Astrocyte of the hippocampus (primary cell): ENCODE measurements at places on chromosomes 1 and 21.
A peak's percentile ranks its signal among the peaks of the same experiment; 100 is the strongest.

DNA sequence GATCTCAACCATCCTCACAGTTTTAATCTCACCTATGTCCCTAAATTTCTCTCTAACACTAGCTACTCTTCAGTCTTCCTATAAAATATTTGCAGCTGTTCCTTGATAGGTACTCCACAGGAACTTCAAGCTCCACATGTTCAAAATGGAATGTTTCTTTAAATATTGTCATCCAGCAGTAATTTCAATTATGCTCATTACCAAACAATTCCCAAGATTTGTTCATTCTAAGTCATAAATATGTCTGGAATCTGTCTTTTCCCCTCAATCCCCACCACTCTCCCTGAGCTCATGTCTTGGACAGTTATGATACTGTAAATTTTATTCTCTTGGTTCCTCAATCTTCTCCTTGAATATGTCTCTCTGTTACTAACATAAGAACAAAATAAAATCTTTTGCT, 214.4 kb downstream of the NRIP1 start:
- DNase-seq: peak; percentile 41

DNA sequence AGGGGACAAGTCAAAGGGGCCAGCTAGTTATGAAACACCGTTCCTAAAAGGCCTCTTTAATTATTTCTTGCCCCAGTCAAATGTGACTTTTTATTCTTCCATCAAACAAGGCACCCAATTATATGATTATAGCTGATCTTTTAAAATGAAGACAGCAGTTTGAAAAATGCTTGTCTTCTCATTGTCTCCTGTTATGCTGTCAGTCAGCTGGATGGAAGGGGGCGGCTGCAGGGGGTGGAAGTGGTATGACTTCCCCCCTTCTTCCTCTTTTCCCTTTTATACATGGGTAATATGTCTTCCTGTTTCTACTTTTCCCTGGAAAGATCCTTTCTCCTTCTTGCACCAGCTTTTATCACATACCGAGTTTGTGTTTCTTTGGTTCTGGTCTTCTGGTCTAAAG, 25.8 kb upstream of the KCNA10 start:
- no peak for DNase-seq

GRCh38 chr1:195105281-195105680, 1503.0 kb downstream of the KCNT2 start:
- DNase-seq: no peak

- DNase-seq: no peak
Observed at GRCh38 chr1:55035904-55036303, 3.4 kb upstream of the PCSK9 start.

- peak; percentile 44 for DNase-seq
Observed at GRCh38 chr1:26280333-26281042, 602 bp downstream of the SH3BGRL3 start.

- no peak for DNase-seq
Observed at GRCh38 chr1:70891051-70891843, 156.4 kb downstream of the PTGER3 start.

DNA sequence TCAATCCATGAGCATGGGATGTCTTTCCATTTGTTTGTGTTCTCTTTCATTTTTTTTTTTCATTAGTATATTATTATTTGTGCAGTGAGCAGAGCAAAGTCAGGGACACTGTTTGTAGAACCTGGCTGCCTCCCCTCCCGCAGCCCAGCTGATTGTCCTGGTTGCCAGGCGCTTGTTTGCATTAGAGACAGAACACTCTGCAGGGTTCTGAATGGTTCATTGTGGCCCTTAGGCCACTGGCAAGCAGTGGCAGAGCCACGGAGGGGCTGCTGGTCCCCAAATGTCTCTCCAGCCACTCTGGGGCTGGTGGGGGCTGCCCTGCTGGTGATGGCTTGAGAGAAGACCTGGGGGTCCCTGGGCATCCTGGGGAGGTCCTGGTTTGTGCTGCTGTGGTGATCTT, 29.0 kb downstream of the ETS2 start:
- DNase-seq: no peak

- DNase-seq: no peak
Observed at GRCh38 chr1:185404907-185405568, 88.0 kb upstream of the IVNS1ABP start.

DNA sequence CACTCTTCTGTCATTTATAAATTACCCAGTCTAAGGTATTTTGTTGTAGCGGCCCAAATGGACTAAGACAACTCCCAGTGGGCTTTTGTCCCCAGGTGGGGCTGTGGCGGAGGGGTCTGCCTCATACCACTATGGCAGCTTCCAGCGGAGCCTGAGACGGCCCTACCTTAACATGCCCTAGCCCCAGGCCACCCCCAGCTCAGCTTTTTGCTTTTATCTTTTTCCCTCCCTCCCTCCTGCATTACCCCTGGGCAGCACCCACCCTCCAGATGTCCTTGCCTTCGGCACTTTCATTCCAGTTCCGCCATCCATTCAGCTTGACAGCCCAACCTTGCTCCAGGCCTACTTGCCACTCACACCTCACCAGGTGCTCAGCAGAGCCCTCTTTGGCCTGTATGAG, 307.3 kb downstream of the PTPRU start:
- DNase-seq: no peak

DNA sequence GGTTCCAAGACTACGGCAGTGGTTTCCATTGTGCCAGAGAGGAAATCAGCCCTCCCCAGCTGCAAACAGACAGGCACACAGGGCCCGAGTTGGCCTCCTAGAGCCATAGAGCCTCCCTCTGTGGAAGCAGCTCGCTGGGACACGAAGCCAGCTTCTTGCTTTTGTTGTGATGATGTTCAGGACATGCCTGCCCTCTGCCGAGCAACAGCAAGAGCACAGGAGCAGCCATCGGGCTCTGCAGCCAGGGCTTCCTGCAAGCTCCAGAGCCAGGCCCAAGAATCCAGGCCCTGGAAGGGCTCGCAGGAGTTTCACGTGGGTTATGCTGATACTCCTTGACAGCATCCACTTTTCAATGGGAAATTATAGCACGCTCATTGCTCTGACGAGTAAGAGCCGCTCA, 18.5 kb downstream of the NPHP4 start:
- peak; percentile 33 for DNase-seq

DNA sequence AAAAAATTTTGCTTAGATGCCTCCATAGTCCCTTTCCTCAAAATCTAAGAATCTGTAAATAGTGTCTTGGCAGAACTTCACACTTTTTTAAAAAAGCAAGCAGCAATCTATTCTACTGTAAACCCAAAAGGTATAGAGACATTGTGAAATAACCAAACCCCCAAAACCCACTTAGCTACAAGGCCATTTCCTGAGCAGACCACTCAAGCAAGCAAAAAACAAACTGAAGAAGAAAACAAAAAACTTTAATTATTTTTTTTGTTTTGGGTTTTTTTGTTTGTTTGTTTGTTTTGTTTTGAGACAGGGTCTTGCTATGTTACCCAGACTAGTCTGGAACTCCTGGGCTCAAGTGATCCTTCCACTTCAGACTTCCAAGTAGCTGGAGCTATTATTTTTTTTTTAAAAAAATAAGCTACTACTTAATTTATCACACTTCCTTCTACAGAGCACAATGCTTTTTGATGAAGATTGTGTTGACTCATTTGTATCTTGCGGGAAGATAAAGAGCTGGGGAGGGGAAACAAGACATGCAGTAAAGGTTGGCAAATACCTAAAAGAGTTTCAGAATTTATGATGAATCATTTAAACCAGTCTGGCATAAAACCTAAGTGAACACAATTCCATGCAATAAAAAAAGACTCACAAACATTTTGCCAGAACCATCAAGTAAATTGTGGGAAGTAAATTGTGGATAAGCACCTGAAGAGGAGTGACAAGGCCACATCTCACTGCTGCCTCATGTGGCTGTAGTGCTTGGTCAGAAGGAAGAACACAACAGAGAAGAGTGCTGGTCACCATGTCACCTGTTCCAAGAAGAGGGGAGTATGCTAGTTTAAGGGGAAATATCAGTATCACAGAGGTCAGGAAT, 2.7 kb upstream of the PTPN22 start:
- no peak for DNase-seq

DNA sequence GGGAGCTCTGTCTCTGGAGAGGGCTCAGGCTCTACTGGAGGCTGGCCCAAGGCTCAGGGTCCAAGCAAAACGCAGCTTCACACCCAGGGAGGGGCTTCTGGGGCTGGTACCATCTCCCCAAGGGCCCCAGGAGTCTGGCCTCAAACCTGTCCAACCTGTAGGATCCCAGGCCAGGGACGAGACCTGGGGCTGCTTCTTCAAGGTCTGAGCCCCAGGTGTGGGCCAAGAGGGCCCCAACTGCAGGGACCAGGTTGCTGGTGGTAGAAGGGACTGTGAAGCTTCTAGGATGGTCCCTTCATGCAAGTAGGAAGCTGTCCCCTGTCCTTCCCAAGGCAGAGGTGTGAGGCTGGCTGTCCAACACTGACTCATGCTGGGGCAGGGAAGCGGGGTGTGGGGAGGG, 7.8 kb upstream of the MMEL1 start:
- no peak for DNase-seq

DNA sequence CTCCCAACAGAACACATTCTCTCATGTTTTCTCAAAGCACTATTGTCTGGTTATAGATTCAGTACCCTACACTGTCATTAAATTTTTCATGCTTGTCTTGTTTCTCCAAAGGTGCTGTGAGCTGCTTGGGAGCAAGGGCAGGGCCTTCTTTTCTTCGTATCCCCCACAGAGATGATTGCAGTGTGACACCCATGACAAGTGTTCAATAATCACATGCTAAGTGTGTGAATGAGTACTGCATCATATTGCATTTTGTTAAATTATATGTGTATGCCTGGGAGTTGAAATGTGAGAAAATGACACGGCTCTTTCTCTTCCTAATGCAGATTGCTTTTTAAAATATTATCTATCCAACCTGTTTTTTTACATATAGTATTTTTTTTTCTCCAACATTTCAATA, 57.3 kb upstream of the MAGI3 start:
- no peak for DNase-seq

GRCh38 chr21:37276377-37276776, 9.2 kb upstream of the VPS26C start:
- DNase-seq: no peak

- DNase-seq: no peak
Observed at GRCh38 chr21:43782431-43783097, 6.5 kb upstream of the CSTB start.

GRCh38 chr1:90768826-90769225, 51.7 kb upstream of the BARHL2 start:
- no peak for DNase-seq

DNA sequence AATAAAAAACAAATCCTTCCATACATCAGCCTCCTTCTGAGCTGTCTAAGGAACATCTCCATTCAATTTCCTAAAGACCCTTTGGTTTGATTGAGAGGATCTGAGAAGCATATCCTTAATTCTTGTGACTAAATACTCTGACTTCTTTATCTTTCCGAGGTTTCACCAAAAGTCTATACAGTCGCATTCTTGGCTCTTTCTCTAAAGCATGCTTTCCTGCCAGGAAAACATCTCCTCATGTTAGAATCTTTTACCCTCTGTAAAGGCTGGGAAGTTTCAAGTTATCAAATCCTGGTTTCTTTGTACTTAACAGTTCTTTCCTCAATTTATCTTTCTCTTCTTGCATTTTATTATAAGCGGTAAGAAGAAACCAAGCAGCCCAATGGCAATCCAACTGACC, 630.4 kb downstream of the PTPRC start:
- DNase-seq: peak; percentile 23

GRCh38 chr1:244021427-244021826, 29.7 kb upstream of the ZBTB18 start:
- DNase-seq: no peak

GRCh38 chr1:234168061-234168724, 205.1 kb upstream of the COA6 start:
- DNase-seq: no peak

DNA sequence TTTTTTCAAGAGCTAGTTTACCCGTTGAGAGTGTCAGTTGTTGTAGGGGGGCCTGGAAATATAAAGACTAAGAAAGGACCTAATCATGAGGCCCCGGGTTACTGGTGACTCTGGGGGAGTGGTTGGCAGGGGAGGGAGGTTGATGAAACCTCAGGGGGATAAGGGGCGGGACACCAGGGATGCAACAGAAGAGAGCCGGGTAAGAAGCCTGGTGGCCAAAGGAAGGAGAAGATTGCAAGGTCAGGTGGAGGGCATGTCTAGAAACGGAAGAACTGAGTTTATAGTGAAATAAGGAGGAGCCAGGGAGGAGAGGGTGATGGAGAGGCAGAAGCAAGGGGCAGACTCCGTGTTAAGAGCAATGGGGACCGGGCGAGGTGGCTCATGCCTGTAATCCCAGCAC, 12.5 kb upstream of the SPOCD1 start:
- DNase-seq: no peak

GRCh38 chr1:215833941-215834729, 267.0 kb downstream of the KCTD3 start:
- peak; percentile 2 for DNase-seq

DNA sequence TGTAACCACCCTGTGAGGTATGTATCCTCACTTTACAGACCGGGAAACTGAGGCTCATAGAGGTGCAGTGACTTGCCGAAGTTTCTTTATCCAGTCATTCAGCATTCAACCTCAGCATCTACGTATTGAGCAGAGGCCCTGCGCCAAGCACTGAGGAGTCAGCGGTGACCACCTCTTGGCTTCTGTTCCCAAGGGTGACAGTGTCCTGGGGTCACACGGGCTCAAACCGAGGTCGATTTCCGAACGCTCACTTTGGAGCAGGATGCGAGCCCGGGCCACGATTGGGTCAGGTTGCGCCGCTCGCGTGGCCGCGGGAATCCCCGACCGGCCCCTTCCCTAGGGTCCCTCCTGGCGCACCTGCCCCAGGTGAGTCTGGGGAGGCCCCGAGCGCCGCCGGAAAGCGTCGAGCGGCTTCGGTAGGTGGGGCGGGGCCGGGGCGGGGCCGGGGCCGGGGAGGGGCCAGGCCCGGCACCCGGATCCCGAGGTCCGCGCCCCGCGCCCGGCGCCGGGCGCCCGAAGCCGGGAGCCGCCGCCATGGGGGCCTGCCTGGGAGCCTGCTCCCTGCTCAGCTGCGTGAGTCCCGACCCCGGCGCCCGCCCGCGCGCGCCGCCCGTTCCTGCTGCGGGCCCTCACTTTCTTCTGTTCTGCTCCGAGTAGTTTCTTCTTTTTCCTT, at the start of gene SERINC2:
Gene SERINC2 (plus strand): TSS at position 482 of the 673 bp plus-strand sequence. CDS start 53 bp downstream, at position 535.
- no peak for DNase-seq

GRCh38 chr1:231161667-231162296, at the start of gene TRIM67:
Gene TRIM67 (plus strand): TSS chr1:231162058. CDS start chr1:231162970, 912 bp downstream.
- peak; percentile 53 for DNase-seq

GRCh38 chr1:232252546-232253118, 377.3 kb downstream of the SIPA1L2 start:
- DNase-seq: no peak

GRCh38 chr1:88917321-88918025, 26.1 kb upstream of the GTF2B start:
- DNase-seq: no peak

- peak; percentile 71 for DNase-seq
Observed at GRCh38 chr1:240515505-240515904, 96.5 kb downstream of the GREM2 start.

- DNase-seq: no peak
Observed at GRCh38 chr1:52798331-52798730, 44.2 kb upstream of the ZYG11A start.

GRCh38 chr1:23756676-23757075, 13.4 kb downstream of the ELOA start:
- DNase-seq: peak; percentile 62

GRCh38 chr21:35406635-35407034, 357.5 kb upstream of the RUNX1 start:
- DNase-seq: no peak

GRCh38 chr1:33302325-33302724, 18.6 kb downstream of the A3GALT2 start:
- no peak for DNase-seq
